ENCODE measurements at places on chromosomes 4 and X. TPM values are rescaled to one million over a fixed set of nuclear protein-coding genes. Genes with fewer than 3 reads are reported as not detected.

DNA sequence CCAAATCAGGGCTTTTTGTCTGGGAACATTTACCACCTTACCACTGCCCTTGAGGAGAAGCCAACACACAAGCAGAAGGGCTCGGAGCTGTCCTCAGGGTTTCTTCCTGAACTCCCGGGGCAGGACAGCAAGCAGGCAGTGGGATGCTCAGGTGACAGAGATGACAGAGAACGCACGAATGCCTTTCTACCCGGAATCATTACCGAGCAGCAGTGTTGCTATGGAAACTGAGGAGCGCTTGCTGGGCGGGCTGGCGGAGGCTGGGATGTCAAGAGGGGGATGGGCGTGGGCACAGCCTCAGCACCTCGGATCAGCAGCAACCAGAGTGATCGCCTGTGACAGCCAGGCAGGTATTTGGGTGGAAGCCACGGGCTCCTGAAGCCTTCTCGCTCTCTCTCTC, 17.8 kb downstream of the SSR4 start:
- DNase-seq: no peak

DNA sequence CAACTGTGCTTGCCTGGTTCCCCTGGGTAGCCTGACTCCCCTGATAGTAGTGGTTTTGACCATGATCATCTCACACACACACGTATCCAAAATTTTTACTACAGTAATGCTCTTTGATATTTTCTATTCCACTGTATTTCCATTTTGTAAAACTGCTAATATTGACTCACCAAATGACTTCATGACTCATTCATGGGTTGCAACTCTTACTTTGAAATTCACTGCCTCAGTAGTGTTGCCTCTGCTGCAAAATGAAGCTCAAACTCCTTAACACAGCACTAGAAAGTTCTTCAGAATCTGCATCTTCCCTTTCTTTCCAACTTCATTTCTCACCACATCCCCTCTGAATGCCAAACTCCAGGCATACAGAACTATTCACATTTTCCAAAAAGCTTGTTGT, 20.3 kb downstream of the QRFPR start:
- DNase-seq: no peak

DNA sequence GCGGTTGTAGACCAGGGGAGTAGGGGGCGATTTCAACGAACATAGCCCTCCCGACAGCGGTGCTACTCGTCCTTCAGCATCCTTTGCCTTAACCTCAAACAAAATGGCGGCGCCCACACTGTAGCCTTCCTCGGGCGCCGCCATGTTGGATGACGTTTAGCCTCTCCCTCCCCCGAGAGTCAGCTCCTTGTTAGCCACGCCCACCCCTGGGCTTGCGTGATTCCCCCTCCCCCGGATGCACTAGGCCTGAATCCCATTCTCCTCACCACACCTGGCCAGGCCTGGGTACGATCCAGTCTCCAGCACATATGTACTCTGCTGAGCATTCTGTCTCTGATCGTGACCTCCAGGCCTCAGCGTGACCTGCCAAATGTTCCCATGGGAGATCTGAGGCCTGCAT, 49.0 kb upstream of the ZNF157 start:
- no peak for DNase-seq

DNA sequence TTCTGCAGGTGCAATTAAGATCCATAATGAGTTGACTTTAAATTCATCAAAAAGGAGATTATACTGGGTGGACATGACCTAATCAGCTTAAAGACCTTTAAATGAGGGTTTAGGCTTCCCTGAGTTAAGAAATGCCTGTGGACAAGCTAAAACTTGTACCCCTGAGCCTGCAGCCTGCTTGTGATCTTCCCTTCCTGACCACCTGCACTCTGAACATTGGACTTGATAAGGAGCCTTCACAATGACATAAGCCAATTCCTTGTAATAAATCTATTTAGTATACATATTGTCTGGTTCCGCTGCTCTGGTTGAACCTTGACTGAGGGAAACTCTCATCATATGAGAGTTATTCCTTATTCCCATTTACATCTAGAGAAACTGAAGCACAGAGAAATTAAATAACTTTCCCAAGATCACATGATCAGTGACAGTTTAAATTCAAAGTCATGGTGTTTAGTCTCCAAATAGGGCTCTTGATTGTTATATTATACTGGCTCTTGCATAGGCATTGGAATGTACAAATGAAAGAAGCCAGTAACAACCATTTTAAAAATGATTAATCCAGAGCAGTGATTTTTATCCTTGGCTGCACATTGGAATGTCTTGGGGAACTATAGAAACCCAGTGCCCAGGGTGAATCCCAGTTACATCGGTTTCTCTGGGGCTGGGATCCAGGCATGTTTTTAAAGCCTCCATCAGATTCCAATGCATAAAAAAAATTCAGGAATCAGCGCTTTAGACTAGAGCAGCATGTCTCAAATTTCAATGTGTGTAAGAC, 136.1 kb downstream of the MSL3 start:
- no peak for DNase-seq

GRCh38 chr4:137559801-137560200, 27.5 kb upstream of the PCDH18 start:
- no peak for DNase-seq

DNA sequence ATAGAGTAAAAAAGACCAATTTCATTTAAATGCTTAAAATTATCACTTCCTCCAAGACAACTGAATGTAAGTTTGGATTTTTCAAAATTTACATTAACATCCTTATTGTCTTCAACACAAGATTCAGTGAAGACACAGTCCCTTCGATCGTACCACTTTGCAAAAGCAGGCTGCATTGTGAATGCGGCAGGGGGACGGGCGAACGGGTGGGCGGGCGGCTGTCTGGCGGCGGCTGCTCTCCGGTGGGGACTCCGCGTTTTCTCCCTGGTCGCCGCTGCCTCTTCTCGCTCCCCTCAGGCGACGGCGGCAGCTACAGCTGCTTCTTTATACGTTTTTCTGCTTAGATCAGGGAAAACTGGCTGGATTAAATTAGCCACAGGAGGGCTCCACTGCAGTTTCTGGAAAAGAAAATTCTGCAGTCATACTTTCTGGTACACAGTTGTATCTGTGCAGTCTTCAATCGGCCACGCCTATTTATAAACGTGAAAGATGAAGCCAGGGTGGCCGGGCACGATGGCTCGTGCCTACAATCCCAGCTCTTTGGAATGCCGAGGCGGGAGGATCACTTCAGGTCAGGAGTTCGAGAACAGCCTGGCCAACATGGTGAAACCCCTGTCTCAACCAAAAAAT, 33.9 kb upstream of the HPF1 start:
- DNase-seq: no peak

GRCh38 chr4:1299301-1299860, 9.7 kb downstream of the MAEA start:
- no peak for DNase-seq

GRCh38 chr4:165628572-165628971, 244.5 kb upstream of the TLL1 start:
- no peak for DNase-seq

DNA sequence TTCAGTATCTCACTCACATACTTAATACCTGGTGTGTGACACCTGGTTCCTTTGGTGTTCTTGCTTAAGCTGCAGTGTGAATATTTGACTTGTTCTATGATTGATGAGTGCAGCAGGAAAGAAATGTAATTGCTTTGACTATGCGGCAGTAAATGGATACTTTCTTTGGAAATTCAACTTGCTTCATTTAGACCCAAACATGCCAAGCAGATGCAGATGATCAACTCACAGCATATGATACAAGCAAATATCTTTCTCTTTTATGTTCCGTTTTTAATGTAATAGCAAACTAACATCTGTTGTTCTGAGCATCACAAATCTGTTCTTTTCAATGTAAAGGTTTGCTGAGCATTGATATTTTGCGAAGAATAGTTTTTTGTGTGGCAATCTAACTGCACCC, 549.5 kb downstream of the C4orf33 start:
- DNase-seq: no peak

- DNase-seq: no peak
These were observed 9.0 kb downstream of the HAND2 start for GRCh38 chr4:173520921-173521466.

DNA sequence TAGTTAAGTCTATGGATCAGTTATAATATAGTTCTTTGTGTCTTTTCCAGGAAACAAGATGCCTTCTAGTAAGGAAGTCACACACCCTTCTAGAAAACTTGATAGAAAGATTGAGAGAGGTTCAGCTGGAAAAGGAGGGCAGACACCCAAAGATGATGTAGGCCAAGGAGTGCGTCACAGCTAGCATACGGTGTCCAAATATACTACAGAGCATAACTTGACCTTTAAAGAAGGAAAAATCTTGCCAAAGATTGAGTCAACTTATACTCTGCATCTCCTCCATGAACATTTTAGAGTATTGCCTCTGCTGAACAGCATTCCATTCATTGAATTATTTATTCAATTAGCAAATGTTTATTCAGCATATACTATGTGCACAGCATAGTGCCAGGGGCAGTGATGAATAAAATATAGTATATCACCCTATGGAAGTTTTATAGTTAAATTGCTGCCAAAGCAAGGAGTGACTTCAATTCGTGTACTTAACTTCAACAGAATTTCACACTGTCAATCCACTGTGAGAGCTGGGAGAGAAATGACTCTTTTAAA, 51.9 kb upstream of the SLC6A14 start:
- DNase-seq: no peak

- DNase-seq: no peak
These were observed 19.9 kb upstream of the KIAA1210 start for GRCh38 chrX:119147486-119147885.

- no peak for DNase-seq
These were observed 246.7 kb upstream of the DIPK2B start for GRCh38 chrX:45447331-45447730.

DNA sequence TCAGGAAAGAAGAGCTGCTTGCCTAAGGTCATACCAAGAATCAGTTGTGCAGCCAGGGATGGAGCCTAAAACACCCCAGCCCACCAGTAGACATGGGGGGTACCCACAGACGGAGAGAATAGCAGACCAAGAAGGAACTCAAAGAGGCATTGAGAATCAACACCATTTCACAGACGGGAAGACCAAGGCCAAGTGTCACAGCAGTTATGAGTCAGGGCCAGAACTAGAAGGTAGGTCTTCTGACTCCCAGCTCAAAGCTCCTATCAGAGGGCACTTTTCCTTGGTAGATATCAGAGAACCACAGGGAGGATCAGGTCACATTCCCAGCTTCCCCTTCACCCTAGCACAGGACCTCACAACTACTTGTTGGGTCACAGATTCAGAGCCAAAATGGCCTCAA, 14.5 kb downstream of the OTUD5 start:
- no peak for DNase-seq

GRCh38 chr4:123849495-123849894, 452.9 kb downstream of the SPRY1 start:
- DNase-seq: no peak

- DNase-seq: no peak
These were observed 94.3 kb upstream of the LEF1 start for GRCh38 chr4:108263057-108263456.

- no peak for DNase-seq
These were observed 47.9 kb downstream of the NDST3 start for GRCh38 chr4:118082182-118082581.

DNA sequence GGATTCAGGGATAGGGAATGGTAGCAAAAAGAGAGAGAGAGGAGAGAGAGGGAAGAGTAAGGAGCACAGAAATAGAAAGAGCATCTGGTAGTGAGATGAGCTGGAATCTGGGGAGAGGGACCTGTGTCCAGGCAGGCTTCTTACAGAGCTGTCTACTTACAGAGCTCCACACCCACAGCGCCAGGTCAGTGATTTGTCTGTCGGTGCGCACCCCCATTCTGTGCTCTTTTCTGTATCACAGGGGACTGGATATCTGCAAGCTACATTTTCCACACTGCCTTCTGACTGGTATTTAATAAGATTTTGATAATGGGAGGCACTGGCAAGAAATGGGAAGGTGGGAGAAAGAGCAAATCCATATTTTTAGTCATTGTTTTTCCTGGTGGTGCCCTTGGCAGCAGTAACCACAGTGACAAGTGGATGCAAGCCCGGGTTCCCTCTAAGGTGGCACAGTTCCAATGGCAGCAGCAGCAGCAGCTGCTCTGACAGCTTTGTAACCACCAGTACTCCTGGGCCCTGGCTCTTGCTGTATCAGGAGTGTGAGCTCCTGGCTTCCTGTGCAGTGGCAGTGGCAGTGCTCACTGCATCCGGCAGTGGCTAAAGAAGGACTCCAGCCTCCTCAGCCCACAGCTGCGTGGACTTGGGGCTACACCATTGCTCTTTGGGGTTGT, 300.5 kb downstream of the TRIML1 start:
- no peak for DNase-seq

- DNase-seq: no peak
These were observed 70.4 kb downstream of the FGFBP1 start for GRCh38 chr4:15868111-15868510.

The P2RY10 gene
- total RNA-seq: 0.83 TPM

The KLHL13 gene
- 4.0 TPM for total RNA-seq

The CENPVL2 gene
- not detected for total RNA-seq

The HAND2 gene
- total RNA-seq: 1.3 TPM

The SAGE1 gene
- total RNA-seq: not detected

The SHROOM4 gene
- total RNA-seq: 8.8 TPM

The WDR1 gene
- total RNA-seq: 168 TPM

The RTL3 gene
- 0.21 TPM for total RNA-seq

The DGAT2L6 gene
- total RNA-seq: not detected

The GRIA3 gene
- total RNA-seq: 0.44 TPM
